ENCODE measurements at places on chromosomes 2 and 18.
A peak's percentile ranks its signal among the peaks of the same experiment; 100 is the strongest.

- DNase-seq = no peak
Measured at GRCh38 chr2:85504778-85505261, 34.1 kb upstream of the MAT2A start.

DNA sequence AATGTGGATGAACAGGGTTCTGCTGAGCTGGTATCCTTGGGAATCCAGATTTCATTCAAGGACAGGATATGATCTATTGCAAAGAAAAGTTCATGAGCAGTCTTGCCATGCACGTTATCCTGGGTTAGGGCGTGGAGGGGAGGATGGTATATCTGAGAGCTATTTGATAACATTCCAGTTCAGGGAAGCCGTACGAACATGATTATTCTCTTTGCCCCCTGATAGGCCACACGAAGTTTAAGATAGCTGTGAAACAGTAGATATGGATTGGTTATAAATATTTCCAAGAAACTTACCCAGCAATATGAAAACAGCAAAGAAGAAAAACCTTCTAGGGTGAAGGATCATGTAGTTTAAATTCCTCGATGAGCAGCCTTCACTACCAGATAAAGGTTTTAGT, 171.9 kb downstream of the LTBP1 start:
- DNase-seq = no peak

DNA sequence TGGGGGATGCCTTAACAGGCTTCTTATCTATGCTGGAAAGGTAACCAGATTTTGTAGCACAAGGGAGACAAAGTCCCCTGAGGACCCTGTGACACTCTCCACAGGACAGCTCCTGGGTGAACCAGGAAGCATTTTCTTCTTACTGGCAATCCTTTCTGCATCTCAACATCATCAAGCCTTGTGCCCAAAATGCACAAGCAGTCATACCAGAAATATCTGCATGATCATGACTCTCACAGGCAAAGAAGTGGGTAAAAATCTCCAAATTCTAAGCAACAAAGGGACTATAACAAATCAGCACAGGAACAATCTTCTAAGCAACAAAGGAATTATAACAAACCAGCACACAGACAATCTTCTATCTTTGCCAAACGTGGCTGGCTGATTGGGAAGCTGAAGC, 99.1 kb upstream of the CD226 start:
- DNase-seq = no peak

DNA sequence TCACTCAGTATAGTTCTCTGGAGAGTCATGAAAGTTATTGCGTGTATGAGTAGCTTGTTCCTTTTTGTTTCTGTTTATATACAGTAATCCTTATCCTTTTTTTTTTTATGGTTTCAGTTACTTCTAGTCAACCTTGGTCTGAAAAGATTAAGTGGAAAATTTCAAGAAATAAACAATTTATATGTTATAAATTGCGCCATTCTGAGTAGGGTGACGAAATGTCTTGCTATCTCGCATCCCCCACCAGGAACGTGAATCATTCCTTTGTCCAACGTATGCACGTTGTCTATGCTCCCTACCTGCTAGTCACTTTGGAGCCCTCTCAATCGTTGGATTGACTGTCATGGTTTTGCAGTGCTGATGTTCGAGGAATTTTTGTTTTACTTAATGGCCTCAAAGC, 60.4 kb downstream of the FAM117B start:
- DNase-seq = no peak

- DNase-seq = no peak
Measured at GRCh38 chr18:45255197-45255890, 359.9 kb upstream of the SLC14A2 start.

DNA sequence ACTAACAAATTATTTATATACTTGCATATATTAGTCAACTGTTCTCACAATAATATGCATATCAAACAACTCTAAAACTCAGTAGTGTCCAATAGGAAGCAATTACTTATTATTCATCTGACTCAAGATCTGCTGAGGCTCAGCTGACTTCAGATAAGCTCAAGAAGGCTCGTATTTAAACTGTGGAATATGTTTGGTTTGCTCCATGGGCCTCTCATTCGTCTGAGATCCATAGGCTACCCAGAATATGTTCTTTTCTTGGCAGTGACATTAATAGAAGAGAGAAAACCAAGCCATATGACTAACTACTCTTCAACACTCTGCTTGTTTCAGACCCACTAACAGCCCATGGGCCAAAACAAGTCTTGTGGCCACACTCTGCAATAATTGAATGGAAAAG, 107.7 kb upstream of the MAP2 start:
- DNase-seq = no peak

DNA sequence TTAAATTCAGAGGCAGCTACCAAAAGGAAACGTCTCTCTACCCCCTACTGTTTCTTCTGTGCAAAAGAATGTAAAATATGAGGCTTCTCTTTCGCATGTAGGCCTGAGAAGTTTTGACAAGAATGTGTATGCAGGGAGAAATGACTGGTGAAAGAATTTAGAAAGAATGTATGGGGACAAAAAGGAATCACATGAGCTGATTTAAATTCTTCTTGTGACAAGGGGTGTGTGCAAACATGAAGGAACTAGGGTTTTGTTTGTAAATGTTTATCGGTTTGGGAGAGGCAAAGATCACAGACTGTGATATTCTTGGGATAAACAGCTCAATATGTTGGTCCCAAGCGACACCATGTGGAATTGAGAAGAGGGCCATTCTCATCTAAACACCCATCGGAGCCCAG, 345.2 kb upstream of the VRK2 start:
- DNase-seq = no peak

DNA sequence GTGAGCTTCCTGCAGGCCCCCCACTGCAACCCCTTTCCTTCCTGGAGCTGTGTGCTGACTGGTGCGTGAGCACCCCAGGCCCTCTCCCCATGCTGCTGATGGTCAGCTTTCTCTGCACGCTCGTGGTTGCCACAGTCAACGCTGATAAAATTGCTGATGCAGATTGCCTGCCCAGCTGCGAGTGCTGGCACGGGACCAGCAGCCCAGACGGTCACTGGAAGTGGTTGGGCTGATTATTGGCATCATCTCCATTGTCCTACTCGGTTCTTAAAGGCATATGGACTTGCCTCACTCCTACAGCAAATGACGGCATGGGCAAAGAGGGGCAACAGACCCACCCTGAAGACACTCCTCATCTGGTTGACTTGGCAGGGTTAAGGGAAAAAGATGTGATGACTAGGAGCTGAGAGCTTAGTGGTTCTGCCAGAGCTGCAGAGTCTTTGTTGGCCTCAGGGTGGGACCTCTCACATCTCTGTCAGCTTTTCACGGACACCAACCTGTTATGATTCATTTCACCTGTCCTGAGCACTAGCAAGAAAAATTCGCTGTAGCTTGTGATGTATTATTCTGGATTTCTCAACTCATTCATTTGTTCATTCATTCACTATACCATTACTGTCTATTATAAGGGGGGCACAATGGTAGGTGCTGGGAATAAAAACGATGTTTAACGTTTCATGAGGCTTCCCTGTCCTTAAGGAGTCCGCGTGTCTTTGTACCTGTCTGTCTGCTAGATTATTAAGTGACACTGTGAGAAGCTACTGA, 38.4 kb downstream of the PAX8 start:
- no peak for DNase-seq

DNA sequence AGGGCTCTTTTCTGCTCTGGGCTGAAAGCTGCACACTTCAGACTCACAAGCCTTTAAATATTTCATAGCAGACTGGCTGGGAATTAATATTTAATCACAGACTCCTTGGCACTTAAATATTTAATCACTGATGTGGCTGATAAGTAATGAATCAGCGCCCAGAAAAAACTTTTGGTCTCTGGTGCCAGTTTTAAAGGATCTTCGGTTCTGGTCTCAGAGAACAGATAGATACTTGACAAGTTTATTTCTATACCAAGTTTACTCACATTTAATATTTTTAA, 201.2 kb downstream of the MYCN start:
- DNase-seq = no peak

- DNase-seq = no peak
Measured at GRCh38 chr2:224769489-224769888, 53.3 kb upstream of the CCDC195 start.

DNA sequence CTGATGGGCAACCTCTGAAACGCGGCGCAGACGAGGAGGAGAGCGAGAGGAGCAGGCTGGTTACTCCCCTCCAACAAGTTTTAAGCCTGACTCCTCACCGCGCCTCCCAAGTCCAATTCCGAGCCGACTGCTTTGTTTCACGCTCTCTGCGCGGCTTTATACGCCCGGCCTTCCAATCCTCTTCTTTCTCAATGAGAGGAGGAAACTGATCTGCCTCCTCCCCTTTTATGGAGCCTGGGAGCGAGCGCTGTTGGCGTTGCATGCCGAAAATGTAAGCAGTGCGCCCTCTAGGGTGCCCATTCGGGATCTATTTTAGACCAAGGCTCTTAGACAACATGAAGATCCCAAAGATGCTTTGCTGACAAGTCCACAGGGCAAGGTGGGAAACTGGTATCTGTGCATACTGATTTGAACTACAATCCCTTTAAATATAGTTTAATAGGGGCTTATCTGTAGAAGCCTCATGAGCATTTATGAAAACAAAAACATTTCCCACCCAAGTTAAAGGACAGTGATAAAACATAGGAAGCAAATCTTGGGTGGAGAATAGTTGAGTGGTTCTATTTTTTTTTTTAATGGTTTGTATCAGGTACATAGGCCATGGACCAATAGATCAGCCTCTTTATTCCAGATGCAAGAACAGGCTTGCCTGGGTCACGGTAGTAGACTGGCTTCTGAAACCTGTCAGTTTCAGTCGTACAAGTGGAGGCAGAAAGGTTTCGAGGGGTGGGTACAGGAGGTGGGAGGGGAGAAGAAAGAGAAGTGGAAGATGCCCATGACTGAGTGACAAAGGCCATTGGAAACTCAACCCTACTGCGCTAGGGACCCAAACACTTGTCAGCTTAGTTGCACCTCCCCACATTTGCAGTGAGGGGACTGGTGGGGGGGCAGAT, at the start of gene RND3:
RND3 (minus strand) TSS at position 131 of the 893 bp plus-strand sequence. CDS start 250 bp downstream, outside the sequence.
- DNase-seq = peak; percentile 54

DNA sequence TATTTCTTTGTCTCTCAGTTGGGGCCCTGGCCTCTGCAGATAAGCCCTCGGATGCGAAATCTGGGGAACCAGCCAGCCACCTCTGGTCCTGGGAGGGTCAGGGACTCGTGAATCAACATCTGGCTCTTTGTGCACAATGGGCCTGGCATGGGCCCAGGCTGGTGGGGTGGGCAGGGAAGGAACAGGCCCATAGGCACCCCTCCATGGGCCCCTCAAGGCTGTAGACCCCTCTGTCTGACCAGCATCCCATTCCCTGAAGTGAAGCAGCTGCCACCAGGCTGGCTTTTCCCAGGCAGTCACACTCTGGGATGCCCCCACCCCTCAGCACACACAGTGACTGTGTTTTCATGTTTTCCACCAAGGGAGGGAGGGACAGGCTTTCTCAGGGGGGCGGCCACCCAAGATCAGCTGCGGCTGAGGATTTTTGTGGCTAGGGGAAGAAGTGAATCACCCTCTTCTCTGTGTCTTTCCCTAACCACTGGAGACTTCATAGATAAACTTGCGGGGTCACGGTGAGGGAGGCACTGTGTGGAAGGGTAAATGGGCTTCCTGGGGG, 166.0 kb downstream of the AGAP1 start:
- DNase-seq = no peak

GRCh38 chr2:157725846-157726245, 97.2 kb upstream of the ACVR1C start:
- no peak for DNase-seq

DNA sequence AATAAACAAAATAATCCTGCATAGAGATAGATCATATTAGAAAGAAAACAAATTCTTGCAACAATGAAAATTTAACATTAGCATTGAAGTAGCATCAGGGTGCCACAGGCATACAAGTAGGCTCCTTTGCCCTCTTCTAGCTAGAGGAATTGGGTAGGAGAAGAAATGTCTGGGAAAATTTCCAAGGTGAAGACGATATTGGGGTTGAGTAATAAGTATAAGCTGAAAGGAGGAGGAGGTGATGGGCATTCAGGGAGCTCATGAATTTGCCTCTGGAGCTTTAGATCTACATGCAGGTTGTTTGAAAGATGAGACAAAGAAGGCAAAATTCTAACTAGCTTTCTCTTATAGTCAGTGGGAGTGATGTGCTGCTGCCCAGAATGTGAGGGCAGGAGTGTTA, 504.9 kb downstream of the CCDC85A start:
- no peak for DNase-seq

DNA sequence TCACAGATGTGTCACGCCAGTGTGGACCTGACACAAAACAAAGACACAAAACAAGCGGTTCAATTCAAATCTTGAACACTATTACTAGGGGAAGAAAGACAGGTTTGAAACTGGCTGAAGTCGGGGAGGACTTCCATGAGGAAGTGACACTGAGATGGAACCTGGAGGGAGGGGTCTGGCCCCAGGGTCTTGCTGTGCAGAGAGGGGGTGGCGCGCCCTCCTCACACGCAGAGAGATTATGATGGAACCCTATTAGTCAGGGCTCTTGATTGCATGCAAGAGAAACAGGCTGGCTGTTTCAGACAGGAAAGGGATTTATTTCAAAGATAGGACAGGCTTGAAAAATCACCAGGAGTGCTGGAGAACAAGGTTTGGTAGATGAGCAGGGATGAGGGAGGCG, 363.6 kb upstream of the HS6ST1 start:
- DNase-seq = no peak

GRCh38 chr18:13397504-13398163, 179.1 kb downstream of the LDLRAD4 start:
- DNase-seq = peak; percentile 66

- no peak for DNase-seq
Measured at GRCh38 chr2:144230448-144231085, 289.4 kb downstream of the ZEB2 start.

DNA sequence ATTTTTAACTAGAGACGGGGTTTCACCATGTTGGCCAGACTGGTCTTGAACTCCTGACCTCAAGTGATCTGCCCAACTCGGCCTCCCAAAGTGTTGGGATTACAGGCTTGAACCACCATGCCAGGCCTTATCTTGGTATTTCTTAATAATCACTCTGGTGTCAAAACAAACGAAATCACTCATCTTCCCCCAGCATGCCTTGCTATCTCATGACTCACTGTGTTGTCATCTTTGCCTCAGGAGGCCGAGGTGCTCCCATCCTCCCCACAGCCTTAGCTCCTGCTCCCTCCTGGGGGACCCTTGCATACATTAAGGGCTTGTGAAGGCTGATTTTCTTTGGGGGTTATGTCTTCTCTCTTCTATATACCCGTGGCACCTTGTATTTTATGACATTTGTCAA, 250.1 kb upstream of the DPP10 start:
- DNase-seq = no peak

- no peak for DNase-seq
Measured at GRCh38 chr2:155442755-155443372, 744.4 kb downstream of the KCNJ3 start.

DNA sequence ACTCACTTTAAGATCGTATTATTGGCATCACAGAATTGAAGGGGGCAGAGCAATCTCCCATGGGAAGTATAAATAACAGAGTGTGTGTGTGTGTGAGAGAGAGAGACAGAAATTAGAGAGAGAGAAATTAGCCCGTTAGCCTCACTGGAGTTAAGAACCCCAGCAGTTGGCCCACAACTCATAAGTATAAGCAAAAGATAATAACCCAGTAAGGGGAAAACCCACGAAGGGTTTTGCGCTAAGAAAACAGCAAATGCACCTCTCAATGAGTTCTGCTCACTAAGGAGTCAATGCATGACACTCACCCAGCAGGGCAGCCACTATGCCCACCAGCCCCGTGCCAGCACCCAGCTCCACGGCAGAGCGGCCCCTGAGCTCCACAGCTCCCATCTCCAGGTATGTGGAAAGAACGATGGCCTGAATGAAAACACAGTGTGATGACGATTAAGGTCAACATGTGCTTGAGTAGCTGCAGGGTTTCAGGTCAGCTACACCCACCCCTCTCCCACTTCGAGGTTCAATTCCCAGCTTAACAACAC, 3.6 kb downstream of the METTL21A start:
- DNase-seq = no peak
